ENCODE measurements at places on chromosomes 4 and X.

DNA sequence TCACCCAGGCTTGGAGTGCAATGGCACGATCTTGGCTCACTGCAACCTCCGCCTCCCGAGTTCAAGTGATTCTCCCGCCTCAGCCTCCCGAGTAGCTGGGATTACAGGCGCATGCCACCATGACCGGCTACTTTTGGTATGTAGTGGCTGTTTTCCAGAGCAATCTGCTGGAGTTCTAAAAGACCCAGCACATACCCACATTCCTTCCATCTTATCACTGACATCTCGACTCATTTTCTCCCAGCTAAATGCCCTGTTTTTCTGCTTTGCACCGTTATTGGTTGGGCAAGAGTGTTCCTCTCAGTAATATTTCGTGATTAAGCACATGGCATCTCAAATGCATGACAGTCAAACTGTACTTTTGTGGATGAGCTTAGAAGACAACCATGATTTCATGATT lies 53.7 kb downstream of the PRKX start:
- no peaks in the 10 kb centered on the region for H3K4me1 ChIP-seq
- no peaks in the 10 kb centered on the region for H3K27me3 ChIP-seq
- H3K27ac ChIP-seq = no peak overlapping the region
- no peaks in the 10 kb centered on the region for H3K36me3 ChIP-seq

- DNase-seq = no peak
- H3K27me3 ChIP-seq = no peaks in the 10 kb centered on the region
- no peaks in the 10 kb centered on the region for H3K4me1 ChIP-seq
- H3K27ac ChIP-seq = no peak overlapping the region
Observed at GRCh38 chrX:47571215-47571614, 10.2 kb downstream of the ARAF start.

- no peaks in the 10 kb centered on the region for H3K27me3 ChIP-seq
- no peak overlapping the region for H3K27ac ChIP-seq
- no peak for DNase-seq
- no peaks in the 10 kb centered on the region for H3K4me1 ChIP-seq
- H3K4me3 ChIP-seq = no peak overlapping the region
Observed at GRCh38 chr4:115763051-115763450, 649.6 kb upstream of the NDST4 start.

DNA sequence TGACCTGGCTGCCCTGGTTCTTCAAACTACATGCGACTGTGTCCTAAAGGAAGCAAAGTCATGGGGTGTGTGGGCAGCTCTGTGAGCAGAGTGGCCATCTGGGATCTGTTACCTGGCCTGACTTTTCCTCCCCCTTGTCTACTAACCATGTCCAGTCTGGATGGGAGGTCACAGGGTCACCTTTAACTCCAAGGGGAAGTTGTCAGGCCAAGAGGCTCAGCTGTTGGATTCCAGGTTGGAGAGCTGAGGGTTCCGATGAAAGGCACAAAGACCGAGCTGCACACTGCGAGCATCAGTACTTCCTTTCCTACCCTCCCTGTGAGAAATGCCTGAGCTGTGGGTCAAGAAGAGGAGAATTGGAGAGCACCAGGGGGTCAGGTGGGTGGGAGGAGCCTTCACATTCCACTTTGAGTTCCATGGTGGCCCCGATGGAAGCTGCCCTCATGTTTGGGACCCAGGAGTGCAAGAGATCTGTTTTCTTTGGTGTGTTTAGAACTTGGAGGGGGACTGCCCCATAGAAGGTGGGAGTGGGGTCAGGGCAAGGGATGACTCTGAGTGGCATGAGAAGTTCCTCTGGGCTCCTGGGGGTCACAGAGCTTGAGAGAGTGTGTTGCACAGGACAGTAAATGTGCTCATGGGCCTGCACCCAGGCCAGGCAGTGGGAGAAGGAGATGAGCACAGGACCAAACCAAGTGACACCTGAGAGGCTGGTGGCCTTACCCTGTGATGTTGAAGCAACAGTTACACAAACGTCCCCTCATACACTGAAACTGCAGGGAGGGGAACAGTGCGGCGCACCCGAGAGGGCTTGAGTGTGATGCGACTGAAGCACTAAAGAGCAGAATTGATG lies 36.2 kb downstream of the RGS12 start:
- peak overlapping the region; percentile 12 for H3K27ac ChIP-seq
- H3K27me3 ChIP-seq = no peaks in the 10 kb centered on the region
- DNase-seq = no peak
- H3K4me1 ChIP-seq = peaks cover 41% of the 10 kb centered on the region

- H3K27me3 ChIP-seq = no peaks in the 10 kb centered on the region
- peaks cover 5% of the 10 kb centered on the region for H3K4me1 ChIP-seq
- no peaks in the 10 kb centered on the region for H3K36me3 ChIP-seq
- H3K27ac ChIP-seq = no peak overlapping the region
- no peak overlapping the region for H3K4me3 ChIP-seq
Observed at GRCh38 chr4:164955107-164955805, 22.2 kb downstream of the TRIM61 start.

GRCh38 chr4:6204871-6205566 lies 4.7 kb upstream of the JAKMIP1 start:
- H3K27me3 ChIP-seq = peaks cover 14% of the 10 kb centered on the region
- no peak overlapping the region for H3K27ac ChIP-seq
- DNase-seq = no peak

DNA sequence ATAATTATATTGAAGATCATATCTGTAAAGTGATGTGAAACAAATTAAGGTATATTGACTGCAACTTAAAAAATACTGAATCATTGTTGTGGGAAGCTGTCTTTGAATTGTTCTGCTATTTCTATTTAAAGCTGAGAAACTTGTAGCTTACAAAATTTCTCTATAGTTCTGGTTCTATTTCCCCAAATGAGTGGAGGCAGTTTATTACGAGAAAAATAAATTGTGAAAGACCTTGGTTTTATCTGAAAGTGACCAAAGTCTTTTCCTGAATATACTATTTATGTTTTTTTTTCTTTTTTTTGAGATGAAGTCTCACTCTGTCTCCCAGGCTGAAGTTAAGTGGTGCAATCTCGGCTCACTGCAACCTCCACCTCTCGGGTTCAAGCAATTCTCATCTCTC lies 165.4 kb downstream of the SH3BGRL start:
- no peak overlapping the region for H3K27ac ChIP-seq
- H3K4me3 ChIP-seq = no peak overlapping the region
- H3K4me1 ChIP-seq = no peaks in the 10 kb centered on the region
- H3K36me3 ChIP-seq = no peaks in the 10 kb centered on the region
- no peak for DNase-seq

GRCh38 chr4:42995343-42995944 lies 102.9 kb downstream of the GRXCR1 start:
- no peaks in the 10 kb centered on the region for H3K4me1 ChIP-seq
- H3K27ac ChIP-seq = no peak overlapping the region
- no peak for DNase-seq
- H3K27me3 ChIP-seq = no peaks in the 10 kb centered on the region
- no peaks in the 10 kb centered on the region for H3K36me3 ChIP-seq

GRCh38 chrX:68440940-68441339 lies 7.6 kb upstream of the OPHN1 start:
- H3K4me1 ChIP-seq = no peaks in the 10 kb centered on the region
- no peaks in the 10 kb centered on the region for H3K27me3 ChIP-seq
- H3K4me3 ChIP-seq = no peak overlapping the region
- peak; percentile 37 for DNase-seq

DNA sequence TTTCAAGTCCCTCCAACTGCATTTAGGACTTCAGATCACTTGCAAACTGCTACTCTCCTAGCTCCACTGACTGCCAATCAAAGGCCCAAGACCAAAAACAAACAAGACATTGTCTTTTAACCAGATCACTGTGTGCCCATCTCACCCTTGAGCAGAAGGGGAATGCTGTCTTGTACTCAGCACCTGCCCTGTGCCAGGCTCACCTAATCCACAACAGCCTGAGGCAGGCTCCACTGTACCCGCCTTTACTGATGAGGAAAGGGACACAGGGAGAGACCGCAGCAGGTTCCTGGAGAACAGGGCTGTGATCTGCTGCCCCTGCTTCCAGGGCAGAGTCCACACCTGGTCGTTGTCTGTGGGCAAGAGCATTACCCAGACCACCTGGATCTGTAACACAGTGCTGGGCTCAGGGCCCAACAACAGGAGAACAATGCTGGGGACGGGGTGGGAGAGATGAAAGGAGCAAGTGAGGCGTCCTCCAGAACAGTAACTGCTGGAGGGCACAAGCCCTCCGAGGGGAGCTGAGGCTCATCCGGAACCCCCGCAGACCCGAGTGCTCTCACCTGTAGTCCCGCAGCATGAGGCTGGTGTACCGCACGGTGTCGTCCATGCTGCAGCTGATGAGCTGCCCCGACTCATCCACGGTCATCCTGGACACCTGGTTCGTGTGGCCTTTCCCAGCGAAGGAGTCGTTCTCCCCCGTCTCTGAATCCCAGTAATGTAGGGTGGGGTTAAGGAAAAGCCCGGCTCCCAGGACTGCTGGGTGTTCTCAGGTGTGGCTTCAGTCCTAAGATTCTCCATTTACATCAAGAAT lies 33.9 kb downstream of the WDR1 start:
- no peak overlapping the region for H3K27ac ChIP-seq
- no peaks in the 10 kb centered on the region for H3K27me3 ChIP-seq
- no peak overlapping the region for H3K4me3 ChIP-seq
- H3K36me3 ChIP-seq = no peaks in the 10 kb centered on the region
- peak; percentile 1 for DNase-seq

DNA sequence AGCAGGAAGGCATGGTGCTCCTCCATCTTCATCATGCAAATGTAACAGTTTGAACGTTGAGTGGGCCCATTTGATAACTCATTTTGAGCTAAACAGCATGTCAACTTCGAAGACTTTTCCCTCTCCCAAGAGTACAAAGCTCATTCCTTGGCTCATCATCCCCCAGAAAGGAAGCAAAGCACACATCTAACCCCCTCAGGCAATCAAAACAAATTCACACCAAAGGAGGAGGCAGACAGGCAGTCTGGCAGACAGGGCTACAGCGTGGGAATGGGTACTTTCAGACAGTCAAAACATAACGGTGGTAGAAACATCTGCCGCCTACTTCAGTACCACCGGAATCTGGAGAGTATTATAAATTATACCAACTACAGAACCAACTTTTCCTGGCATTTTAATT lies 81.7 kb downstream of the PCDH19 start:
- H3K27ac ChIP-seq = no peak overlapping the region
- no peaks in the 10 kb centered on the region for H3K36me3 ChIP-seq
- no peak overlapping the region for H3K4me3 ChIP-seq
- H3K4me1 ChIP-seq = no peaks in the 10 kb centered on the region

- H3K27ac ChIP-seq = no peak overlapping the region
- no peaks in the 10 kb centered on the region for H3K27me3 ChIP-seq
- no peaks in the 10 kb centered on the region for H3K4me1 ChIP-seq
- DNase-seq = no peak
- no peak overlapping the region for H3K4me3 ChIP-seq
Observed at GRCh38 chr4:182575225-182575624, 332.0 kb downstream of the TENM3 start.

GRCh38 chr4:137609718-137610430 lies 77.6 kb upstream of the PCDH18 start:
- H3K27me3 ChIP-seq = no peaks in the 10 kb centered on the region
- no peaks in the 10 kb centered on the region for H3K4me1 ChIP-seq
- no peak for DNase-seq
- peak overlapping the region; percentile 43 for H3K27ac ChIP-seq

DNA sequence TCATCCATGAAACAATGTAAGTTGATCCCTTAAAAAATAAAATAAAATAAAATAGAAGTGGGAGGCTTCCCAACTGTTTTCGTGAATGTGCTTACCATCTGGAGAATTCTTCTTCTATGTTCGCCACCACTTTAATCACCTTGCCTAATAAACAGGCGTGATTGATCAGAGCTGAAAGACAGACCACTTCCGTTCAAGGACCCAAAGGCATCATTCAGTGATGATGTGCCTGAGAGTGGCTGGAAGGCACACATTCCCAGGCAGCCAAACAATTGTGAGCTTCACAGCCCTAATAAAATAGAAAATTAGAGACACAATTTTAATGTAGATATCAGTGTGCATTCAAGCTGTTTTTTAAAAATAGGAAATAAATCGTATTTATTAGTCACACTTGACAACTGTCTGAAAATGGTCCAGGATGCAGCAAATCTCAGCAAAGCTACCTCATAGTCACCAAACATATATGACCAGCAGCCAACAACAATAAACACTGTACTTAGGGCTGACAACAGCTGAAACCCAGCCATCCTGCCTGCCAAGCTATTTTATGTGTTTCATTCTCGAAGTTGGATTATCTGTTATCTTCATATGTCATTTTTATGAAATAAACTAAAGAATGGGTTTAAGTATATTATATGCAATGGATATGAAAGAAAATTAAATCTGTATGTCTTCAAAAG lies 163.2 kb upstream of the FAM9B start:
- DNase-seq = no peak
- H3K4me3 ChIP-seq = no peak overlapping the region
- H3K36me3 ChIP-seq = no peaks in the 10 kb centered on the region

DNA sequence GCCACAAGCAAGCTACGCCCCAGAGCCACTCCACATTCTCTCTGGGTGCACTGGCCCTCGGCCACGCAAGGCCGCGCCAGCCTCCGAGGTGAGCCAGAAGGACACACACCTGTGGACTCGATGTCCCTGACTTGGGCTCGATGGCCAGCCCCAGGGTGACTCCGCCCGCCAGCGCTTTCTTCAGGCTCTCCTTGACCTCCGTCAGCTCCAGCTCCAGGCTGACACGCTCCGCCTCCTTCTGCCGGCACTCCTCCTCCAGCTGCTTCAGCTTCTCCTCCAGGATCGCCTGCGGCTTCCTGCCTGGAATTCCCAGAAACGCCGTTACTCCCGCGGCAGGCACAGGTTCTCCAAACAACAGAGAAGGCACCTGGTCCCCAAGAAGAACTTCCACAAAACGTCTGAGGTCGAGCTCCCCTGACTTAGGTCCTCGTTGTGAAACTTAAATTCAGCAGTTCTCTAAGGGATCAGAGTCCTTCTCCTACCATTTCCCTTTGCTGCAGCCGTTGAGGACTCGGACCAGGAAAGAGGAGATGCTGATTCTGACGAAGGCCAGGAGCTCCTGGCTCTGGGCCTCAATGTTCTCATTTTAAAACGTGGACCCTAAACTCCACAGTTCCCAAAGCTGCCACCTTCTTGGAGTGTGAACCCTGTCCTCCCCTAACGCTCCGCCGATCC lies 166.8 kb downstream of the AFAP1 start:
- DNase-seq = no peak
- H3K36me3 ChIP-seq = no peaks in the 10 kb centered on the region
- no peak overlapping the region for H3K27ac ChIP-seq
- no peaks in the 10 kb centered on the region for H3K4me1 ChIP-seq

All from gastrocnemius medialis (tissue), 4 donors.